Central memory CD8-positive, alpha-beta T cell (primary cell): ENCODE measurements at places on chromosomes 5 and 9.

- DNase-seq = no peak
Measured at GRCh38 chr5:73205305-73205704, 32.3 kb downstream of the TMEM174 start.

DNA sequence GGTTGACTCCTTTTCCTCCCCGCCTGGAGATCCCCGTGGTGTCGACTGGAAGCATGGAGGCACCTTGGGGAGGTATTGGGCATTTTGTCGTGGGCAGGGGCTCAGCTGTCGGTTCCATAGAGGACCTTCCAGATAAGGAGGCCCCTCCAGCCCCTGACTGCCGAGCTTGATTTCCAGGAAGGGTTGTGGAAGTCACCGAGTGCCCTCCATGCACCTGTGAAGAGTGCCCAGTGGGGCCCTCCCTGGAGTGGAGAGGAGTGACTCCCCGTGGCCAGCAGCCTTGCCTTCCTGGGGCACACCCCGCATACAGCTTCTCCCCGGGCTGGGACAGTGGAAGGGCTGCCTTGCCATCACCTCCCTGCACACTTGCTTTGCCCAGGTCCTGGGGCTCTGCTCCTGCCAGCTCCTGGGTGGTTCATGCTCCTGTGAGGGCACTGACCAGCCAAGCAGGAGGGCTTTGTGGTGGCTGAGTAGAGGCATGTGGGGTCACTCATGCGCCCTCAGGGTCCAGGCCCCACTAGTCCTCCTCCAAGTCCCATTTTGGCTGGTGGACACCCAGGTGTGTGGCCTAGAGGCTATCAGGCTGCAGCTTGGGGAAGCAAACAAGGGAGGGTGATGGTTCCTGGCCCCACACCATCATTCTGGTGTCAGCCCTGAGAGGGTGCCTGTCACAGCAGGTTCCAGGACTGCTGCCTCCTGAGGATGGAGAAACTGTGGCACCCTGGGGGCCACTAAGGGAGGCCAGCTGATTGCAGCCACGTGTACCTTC, 133.0 kb downstream of the WNK2 start:
- no peak for DNase-seq

DNA sequence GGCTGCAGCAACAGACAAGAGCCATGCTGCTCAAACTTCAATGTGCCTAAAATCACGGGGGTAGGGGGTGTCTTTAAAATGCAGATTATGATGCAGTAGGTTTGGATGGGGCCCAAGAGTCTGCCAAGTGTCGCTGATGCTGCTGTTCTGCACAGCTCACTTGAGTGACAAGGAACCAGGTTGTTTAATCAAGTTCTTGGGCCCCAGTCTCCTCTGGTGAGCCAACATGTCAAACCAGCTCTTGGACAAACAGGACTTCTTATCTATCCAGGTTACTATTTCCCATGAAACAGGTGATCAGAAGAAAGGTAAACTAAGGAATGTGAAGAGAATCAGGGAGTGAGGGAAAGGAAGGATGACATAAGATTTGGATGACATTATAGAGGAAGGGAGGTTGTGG, 78.0 kb downstream of the APBA1 start:
- DNase-seq = no peak

- no peak for DNase-seq
Measured at GRCh38 chr9:109639674-109640579, 140.1 kb upstream of the PALM2AKAP2 start.

DNA sequence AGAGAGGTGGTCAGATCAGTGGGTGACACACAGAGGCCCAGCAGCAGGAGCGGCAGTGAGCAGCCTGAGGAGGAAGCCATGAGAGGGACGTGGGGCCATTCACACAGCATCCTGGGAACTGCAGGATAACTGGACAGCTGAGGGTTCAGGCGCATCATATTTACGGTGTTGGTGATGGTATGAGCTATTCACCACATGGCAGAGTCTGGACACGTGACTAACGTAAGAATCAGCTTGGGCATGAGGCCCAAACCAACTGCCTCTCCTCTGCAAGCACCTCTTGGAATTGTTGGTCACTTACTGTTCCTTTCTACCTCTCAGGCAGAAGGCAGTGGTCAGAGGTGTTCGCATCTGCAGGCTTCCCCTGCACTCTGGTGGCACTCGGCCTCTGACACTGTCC, 141.1 kb downstream of the ENTREP1 start:
- no peak for DNase-seq

DNA sequence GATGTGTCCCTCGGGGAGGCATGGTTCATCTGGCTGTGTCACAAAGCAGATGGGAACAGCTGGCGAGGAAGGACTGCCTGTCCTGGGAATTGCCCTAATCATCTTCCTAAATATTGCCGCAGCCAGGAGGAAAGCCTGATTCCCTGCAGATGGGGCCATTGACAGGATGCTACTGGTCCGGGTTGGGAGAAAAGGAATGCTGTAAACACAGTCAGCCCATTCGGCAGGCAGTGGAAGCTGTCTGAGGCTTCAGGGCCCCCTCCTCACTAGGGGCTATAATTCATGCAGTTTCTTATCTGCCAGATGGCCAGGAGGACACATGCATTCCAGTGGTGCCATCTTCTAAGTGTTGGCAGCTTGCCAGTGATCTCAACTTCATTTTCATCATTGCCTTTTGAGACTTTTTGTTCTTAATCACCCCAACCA, 110.3 kb downstream of the KCNIP1 start:
- no peak for DNase-seq

DNA sequence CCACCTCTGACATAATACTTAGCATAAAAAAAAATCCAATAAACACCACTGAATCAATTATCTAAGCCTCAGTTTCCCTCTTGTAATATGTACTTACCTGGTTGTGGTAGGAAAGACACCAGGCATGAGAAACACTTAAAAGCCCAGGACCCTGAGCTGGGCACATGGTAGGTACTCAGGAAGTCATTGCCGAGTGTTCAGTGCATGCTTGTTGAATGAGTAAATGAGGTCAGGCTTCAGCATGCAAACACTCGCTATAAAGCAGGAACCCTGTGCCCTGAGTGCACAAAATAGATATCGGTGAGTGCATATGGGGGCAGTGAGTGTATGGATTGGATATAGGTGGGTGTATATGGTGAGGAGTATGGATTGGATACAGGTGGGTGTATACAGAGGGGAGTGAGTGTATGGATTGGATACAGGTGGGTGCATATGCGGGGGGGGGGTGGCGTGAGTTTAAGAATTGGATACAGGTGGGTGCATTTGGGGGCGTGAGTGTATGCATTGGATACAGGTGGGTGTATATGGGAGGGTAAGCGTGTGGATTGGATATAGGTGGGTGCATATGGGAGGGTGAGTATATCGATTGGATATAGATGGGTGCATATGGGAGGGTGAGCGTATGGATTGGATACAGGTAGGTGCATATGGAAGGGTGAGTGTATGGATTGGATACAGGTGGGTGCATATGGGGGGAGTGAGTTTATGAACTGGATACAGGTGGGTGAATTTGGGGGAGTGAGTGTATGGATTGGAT, 194.3 kb upstream of the MSX2 start:
- DNase-seq = no peak

DNA sequence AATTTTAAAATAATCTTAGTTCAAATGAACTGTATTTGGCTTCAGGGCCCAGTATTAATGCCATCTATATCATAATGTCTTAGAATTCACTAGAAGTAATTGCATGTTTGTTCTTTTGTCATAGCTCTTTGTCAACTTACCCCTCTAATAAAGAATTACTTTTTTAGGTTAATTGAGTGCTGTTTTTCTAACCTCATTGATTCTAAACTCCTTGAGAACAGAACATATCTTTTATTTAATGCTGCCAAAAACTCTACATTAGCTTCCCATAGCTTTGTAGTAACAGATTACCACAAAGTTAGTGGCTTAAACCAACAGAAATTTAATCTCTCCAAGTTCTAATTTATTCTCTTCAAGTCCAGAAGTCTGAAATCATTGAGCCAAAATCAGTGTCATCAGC, 242.4 kb downstream of the LURAP1L start:
- DNase-seq = no peak

- no peak for DNase-seq
Measured at GRCh38 chr9:74848153-74848525, 39.6 kb downstream of the TRPM6 start.

- no peak for DNase-seq
Measured at GRCh38 chr9:127548352-127548881, 63.7 kb upstream of the STXBP1 start.
